ENCODE measurements at places on chromosomes 5 and 9.

- no peak for DNase-seq
These were observed 88.5 kb upstream of the TRPM3 start for GRCh38 chr9:71209890-71210289.

- DNase-seq, result no peak
These were observed 508.2 kb downstream of the ACTL7B start for GRCh38 chr9:108347463-108348188.

GRCh38 chr5:7548596-7548995 lies 152.7 kb downstream of the ADCY2 start:
- no peak for DNase-seq

- DNase-seq, result no peak
These were observed 13.7 kb upstream of the FAM120AOS start for GRCh38 chr9:93467062-93467416.

- DNase-seq, result no peak
These were observed 125.1 kb upstream of the PAM start for GRCh38 chr5:102629827-102630605.

DNA sequence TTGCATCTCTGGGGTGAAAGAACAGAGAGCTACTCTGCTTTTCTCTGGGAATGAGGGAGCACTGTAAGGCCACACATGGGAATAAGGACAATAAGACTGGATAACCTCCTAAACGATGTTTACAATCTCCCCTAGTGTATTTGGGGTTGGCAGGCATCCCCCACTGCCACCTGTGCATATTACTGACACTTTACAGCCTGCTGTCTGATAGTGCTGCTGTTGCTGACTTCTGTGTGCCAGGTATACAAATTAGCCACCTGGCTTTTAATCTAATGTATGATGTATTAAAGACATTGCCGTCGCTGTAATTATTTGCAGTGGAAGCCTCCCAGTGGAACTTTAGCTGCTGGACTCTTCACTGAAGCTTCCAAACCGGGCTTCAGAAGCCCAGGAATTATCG lies 4.4 kb upstream of the SHISAL2B start:
- no peak for DNase-seq

- DNase-seq, result no peak
These were observed 141.0 kb downstream of the MEF2C start for GRCh38 chr5:88741964-88742363.

DNA sequence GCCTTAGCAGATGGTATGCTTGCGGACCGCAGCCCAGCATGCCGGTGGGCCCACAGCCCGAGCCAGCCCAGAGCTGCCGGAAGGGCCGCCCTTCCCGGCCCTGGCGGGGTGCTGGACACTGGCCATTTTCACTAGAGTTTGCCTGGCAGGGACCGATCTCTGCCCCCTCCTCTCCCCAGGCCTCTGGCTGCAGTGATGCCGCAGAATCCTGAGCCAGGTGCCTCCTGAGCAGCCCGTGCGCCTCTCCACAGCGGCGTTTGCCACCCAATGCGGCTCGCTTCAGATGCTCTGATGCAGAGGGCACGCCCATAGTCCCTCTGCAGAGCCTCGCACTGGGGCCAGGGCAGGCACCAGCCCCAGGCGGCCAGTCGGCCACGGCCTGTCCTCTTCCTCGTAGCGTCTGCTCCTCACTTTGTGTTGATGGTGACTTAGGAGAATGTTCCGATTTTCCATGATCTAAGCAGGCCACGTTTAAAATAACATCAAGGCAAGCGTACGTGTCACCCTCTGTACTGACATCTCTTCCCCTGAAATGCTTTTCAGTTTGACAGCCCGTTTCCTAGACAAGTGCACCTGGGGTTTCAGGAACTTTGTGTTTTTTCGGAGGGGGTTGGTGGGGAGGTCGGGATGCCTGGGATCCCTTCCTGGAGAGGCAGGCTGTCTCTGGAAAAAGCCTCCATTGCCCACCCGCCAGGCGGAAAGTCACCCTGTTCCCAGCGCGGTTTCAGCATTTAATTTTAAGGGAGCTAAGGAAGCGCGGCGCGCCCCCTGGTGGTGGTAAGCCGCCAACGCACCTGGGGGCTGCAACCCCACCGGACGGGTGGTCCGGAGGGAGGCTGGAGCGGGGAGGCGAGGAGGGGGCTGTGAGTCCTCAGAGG lies 29.8 kb upstream of the HMCN2 start:
- peak; percentile 35 for DNase-seq

DNA sequence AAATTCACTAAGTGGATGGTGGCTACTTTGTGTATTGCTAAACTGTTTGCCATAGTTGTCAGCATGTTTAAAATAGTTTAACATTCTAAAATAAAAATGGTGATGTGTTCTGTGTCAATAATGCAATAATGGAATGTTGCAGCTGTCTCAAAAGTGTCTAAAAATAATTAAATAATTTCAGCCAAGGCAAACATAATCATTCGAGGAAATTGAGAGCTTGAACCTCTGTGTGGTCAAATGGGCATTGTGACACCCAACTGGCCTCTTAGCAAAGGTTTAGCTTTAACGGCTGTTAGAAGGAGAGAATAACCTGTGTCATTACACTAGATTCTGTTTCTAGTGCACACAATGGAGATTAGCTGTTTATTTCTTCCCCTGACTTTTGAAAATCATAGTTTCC lies 278.5 kb downstream of the TMEM167A start:
- no peak for DNase-seq

DNA sequence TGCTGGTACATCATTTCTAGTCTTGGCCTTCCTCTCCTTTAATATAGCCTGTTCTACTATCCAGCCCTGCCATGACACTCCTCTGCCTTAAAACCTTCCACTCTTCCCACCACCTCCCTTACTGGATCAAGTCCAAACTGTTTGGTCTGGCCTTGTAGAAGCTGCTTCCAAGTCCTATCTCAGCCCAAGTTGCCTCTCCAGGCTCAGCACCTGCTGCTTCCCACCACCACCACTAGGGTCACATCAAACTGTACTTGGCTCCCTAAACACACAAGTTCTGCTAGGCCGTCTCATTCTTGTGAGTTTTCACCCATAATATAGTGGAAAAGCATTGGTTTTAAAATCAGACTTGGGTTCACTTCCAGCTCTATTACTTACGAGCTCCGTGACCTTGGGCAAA lies 1.4 kb downstream of the NDUFA8 start:
- no peak for DNase-seq

DNA sequence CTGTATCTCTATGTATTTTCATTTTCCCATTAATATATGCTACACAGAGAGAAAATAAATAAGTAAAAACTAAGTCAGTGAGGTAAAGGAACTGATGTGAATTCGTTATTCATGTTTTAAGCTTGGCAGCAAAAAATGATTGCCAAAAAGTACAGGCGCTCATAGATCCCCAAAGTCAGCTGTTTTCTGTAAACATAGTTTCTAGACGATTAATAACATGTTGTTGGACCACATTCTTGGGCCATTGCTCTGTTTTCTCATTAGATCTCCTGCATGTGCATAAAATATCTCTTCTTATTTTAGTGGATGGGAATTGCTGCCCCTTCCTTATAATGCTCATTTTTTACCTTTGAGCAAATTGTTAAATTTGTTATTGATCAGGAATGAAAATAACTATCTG lies 215.2 kb downstream of the TLE1 start:
- DNase-seq, result no peak

DNA sequence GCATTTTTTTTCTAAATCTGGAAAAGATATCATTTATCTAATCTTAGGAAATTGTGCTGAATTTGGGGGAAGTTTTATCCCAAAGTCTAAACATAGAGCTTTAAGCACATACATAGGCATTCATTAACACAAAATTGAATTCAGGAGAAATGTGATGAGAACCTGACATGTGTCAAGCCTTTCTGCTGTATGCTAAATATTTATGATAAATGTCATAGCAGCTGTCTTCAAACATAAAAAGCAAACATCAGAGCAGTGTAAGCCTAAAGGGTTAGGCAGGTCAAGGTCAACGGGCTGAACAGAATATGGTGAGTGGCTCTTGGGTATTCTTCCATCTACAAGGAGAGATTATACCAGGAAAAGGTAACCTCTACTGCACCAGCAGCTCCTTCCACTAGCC lies 737.2 kb upstream of the ZNF608 start:
- DNase-seq, result no peak

DNA sequence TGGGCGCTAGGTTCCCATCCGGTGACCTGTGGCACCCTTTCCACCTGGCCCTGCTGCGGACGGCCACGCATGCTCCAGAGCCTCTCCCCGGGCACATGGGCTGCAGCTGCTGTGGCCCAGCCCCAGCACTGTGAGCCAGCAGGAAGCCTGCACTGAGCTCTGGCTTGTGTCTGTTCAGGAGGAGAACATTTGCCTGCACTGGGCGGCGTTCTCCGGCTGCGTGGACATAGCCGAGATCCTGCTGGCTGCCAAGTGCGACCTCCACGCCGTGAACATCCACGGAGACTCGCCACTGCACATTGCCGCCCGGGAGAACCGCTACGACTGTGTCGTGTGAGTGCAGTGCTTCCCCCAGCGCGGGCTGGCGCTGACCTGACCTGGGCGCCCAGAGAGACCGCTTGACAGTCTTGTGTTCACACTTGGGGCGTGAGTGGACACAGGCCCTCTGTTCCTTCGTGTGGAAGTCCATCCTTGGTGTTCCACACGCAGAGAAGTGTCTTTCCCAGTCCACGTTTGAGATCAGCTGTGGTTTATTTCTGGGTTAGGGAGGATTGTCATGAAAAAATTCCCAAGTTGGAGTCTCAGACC lies 66.2 kb upstream of the CACNA1B start:
- DNase-seq, result no peak

GRCh38 chr9:77554586-77555105 lies 93.5 kb downstream of the GNA14 start:
- no peak for DNase-seq

DNA sequence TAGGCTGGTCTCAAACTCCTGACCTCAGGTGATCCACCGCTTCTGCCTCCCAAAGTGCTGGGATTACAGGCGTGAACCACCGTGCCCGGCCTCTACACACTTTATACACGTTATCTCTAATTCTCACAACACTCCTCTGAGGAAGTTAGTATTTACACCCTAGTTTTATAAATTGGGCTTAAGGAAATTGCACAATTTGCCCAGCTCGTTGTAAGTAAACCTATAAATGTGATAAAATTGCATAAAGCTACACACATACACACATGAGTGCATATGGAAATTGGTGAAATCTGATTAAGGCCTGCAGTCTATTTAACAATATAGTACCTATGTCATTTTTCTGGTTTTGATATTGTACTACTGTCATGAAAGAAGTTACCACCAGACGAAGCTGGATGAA lies 4.4 kb upstream of the SLC4A9 start:
- no peak for DNase-seq

- no peak for DNase-seq
These were observed 616.3 kb downstream of the SLCO4C1 start for GRCh38 chr5:101679816-101680215.

DNA sequence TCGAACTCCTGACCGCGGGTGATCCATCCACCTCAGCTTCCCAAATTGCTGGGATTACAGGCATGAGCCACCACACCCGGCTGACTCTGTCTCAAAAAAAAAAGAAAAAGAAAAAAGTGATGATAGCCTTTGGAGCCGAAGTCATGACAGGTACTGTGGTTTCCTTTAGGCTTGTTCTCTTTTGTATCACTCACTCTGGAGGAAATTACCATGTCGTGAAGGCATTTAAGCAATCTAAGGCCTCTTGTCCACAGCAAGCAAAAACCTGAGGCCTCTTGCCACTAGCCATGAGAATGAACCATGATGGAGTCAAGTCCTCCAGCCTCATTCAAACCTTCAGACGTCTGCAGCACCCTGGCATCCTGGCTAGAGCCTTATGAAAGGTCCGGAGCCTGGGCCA lies 286.1 kb downstream of the RAB3C start:
- no peak for DNase-seq

GRCh38 chr9:136645903-136646754 lies 16.6 kb upstream of the EGFL7 start:
- DNase-seq, result no peak

DNA sequence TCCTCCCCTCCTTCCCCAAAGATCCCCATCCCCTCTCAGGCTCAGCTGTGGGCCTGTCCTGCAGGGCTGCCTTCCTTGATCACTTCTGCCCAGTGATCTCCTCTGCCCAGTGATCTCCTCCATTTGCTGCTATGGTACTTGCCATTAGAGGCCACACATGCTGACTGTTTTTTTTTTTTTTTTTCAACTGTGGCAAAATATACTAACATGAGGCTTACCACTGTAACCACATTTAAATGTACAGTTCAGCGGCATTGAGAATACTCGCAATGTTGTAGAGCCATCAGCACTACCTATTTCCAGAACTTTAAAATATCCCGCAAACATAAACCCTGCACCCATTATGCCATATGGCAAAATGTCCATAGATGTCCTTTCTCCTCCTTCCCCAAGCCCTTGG lies 61.7 kb upstream of the EPB41L4B start:
- DNase-seq, result no peak

DNA sequence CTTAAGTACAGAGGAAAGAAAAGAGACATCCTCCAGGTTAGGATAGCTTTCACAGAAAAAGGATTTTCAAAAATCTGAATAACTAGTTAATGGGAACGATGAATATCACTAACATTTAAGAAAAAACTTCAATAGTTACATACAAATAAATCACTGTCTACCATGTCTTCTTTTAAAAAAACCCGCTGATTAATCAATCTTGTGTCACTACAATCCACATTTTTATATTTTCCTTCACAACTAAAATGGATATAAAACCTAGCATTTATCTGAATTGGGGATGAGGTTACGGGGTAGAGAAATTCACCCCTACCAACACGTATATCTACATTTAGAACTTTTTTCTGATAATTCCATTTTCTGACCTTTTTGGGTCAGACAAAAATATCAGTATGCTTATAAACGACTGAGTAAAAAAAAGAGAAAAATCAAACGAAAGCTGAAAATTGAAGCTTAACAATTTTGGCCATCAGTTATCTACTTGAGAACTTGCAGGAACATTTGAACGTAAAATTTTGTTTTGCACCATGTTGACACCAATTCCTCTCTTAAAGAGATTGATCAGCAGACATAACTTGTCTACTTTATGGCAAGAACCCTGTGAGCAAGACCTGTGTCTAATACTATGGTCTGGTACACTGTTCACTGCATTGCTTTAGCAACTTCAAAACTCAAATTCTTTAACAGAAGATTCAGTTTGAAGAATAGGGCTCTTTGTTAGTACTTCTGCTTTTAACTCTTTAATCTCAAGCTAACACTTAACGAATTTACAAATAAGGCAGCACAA lies 4.8 kb downstream of the NR3C1 start:
- DNase-seq, result no peak

- DNase-seq, result no peak
These were observed 115.7 kb downstream of the TRIO start for GRCh38 chr5:14258840-14259239.

DNA sequence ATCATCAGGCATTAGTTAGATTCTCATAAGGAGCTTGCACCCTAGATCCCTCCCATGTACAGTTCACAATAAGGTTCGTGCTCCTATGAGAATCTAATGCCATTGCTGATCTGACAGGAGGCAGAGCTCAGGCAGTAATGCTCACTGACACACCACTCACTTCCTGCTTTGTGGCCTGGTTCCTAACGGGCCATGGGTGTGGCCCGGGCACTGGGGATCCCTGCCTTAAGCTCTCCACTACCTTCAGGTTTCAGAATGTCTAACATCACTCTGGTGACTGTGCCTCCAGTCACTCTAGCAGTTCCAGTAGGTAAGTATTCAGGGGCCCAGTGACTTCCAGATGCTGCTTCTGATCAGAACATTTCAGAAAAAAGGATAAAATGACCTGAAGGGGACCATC lies 152.4 kb downstream of the LRRC70 start:
- DNase-seq, result no peak

GRCh38 chr5:145464171-145464570 lies 371.0 kb downstream of the PRELID2 start:
- DNase-seq, result no peak
